ENCODE measurements at places on chromosomes 12 and 14.

DNA sequence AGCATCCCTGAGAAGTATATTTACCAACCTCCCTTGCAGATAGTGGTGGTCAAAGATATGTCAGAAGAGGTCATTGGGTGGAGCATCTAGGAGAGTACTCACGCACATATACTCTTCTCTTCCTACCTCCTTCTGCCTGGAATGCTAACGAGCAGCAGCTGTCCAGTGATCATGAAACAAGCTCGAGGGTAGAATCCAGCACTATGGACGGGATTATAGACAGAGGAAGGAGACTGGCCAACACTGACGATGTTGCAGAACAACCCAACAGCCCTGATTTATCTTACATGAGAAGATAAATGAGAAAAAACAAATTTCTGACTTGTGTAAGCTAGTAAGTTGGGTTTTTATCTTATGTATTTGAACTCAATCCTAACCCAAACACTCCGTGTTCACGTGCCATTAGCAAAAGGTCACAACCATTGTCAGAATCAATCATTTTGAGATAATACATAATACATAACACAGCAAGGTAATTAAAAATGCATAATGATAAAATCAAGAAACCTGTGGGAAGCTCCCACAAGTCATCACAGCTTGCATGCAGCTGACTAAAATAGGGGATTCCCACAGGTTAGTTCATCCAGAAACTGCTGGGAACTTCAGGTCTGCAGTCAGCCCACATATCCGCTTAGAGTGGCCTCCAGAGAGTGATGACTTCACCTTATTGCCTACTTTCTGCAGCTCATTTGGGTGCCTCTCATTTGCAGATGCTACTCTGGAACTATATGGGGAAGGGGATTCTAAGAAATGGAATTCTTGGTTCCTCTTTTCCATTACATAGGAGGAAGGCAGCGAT is 36.3 kb upstream of the STK38L start:
- DNase-seq: no peak

DNA sequence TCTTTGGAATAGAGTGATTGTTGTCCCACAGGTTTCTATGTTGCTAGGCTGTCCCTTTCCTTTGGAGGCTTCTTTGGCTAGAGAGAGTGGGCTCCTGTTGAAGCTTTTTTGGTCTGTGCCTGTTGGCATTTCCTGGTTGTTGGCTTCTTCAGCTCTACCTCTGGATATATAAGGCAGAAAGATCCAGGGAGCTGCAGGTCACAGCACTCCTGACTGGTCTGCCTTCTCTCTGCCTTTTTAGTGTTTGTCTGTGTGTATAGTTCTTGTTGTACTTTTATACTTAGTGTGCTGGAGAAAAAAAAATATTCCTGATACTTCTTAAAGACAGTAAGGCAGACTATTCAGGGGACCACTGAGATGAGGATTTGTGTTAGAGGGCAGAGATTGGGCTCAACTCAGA is 202.7 kb downstream of the FBXL14 start:
- DNase-seq: no peak

DNA sequence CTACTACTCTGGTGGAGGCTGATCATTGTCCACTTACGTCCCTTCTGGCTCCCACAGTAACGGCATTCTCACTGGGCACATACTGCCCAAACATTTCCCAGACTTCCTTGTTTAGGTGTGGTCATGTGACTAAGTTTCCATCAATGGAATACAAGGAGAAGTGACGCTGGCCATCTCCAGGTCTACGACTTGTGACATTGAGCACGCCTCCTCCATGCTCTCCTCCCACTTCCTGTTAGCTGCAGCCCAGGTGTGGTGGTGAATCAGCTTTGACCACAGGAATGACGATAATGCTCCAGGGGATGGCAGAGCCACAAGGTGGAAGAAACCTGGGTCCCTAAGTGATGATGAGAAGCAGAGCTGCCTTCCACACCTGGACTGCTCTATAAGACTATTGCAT is 6.0 kb upstream of the SLC24A4 start:
- DNase-seq: no peak

DNA sequence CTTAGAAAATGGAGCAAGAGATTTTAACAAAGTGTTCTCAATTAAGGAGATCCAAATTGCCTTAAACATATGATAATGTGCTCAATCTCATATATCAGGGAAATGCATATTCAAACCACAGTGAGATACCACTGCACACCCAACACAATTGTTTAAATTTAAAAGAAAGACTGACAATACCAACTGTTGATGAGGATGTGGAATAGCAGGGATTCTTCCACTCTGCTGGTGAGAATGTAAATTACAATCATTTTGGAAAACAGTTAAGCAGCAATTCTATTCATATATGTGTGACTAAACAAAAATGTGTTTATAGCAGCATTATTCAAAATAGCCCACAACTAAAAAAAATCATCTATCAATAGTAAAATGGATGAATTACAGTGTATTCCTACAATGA is 144.2 kb downstream of the KICS2 start:
- DNase-seq: no peak

DNA sequence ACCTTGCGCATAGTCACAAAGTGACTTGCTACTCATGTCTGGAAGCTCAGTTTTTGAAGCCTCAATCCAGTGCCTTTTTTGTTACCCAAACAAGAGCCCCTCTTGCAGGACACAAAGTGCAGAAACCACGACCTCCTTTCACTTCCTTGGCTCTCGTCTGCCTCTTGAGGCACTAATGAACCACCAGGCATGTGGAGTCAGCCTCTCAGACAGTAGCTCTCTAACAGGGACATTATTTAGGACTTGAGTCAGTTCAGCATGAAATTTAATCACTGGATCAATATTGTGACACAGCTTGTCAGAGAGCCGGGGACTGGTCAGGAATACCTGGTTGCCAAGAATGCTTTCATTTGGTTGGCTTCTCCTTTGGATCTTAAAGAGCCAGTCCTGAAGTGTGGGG is 46.7 kb downstream of the HSPB8 start:
- no peak for DNase-seq

DNA sequence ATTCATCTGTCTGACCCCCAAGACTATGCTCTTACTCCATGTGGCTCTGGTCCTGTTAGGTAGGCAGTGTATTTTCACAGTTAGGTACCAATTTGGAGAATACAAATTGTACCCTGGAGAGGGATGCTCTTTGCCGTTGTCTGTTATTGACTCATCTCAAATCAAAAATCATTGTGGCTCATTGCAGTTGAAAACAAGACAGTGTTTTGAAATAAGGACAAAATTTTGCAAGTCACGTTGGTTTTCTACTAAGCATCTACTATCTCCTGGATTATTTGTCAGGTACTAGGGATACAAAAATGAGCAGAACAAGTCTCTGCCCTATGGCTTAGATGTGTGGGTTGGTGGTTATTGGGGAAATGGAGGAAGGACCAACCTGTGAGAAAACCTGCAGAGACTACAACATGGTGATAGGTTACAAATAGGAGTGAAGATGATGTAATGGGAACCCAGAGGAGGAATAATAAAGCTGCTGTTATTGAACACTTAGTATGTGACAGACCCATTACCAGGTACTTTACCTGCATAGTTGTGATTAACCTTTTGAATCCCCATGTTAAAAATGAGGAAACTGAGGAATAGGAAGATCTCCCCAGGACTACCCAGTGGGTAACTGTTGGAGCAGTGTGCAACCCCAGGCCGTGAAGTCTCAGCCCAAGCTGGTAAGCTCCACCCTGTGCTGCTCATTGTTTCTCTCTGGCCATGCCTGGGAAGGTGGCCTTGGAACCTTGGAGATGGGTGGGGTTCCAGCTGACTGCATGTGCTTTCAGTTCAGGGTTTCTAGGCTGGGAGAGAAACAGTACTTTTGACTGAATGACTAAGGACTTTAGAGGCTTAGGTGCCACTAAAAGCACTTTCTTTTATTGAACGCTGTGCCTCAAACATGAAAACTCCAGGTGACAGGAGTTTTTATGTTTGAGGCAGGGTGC is 72.9 kb upstream of the SRSF5 start:
- DNase-seq: no peak

DNA sequence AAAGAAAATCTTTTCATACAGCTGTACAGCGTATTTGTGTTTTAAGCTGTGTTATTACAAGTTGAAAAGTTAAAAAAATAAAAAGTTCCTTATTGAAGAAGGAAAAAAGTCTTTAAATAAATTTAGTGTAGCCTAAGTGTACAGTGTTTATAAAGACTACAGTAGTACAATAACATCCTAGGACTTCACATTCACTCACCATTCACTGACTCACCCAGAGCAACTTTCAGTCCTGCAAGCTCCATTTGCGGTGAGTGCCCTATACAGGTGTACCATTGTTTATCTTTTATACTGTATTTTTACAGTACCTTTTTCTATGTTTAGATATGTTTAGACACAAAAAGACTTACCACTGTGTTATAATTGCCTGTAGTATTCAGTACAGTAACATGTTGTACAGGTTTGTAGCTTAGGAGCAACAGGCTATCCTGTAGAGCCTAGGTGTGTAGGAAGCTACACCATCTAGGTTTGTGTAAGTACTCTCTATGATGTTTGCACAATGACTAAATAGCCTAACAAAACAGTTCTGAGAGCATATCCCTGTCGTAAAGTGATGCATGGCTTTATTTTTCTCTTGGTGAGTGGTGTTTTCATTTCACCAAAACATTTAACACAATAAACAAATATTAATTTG is 275.2 kb downstream of the DACT1 start:
- DNase-seq: no peak

- no peak for DNase-seq
These were observed 35.6 kb downstream of the KIAA0586 start for GRCh38 chr14:58463147-58463546.

DNA sequence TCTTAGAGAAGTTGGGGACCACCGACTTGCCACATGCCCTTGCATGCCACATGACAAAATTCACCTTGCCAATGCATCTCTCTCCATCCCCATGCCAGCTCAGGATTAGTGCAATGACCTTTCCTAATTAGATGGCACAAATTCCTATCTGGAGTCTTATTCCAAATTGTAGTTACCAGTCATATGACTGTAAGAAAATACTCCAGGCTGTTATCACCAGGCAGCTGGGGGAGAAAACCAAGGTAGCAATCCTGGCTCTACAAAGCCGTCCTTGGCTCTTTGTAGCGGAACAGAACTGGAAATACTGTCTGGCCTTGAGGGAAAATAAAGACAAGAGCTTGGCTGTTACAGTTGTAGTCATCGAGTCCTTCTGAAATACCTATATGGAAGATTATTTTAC is 208.5 kb upstream of the DIO2 start:
- DNase-seq: no peak

DNA sequence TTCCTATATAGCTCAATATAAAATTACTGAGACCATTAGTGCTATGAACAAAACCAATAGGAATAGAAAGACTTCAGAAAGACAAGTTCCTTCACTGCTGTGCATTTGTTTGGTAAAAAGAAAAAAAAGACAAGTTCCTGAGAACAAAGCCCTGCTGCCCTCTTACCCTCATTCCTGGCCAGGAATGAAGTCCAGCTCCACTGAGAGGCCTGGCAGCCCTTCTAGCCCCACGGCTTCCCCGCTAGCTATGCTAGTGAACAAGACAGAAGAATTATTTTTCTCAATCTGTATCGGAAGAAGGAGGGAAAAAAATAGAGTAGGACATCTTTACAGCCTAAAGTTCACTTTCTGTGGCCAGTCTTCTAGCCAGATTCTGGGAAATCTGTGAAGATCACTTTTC is 1.6 kb downstream of the MFAP5 start:
- DNase-seq: no peak

Measured in CD4-positive, alpha-beta T cell treated with Interleukin-4 for 4 hours (primary cell).